ENCODE measurements at places on chromosomes 1 and 21. TPM values are rescaled to one million over a fixed set of nuclear protein-coding genes. Genes with fewer than 3 reads are reported as not detected.

SPRR2A gene
- total RNA-seq = not detected

ALPL gene
- 10.5 TPM for total RNA-seq

MOV10 gene
- 17.0 TPM for total RNA-seq

ARHGAP30 gene
- total RNA-seq = 2.1 TPM

LCE1C gene
- total RNA-seq = not detected

VPS26C gene
- 40.4 TPM for total RNA-seq

KIRREL1 gene
- 29.0 TPM for total RNA-seq

RBM8A gene
- 150 TPM for total RNA-seq

TMEM269 gene
- total RNA-seq = 0.11 TPM

FCGR3A gene
- total RNA-seq = 5.6 TPM

CLIC6 gene
- 19.0 TPM for total RNA-seq

CRYBG2 gene
- total RNA-seq = 0.30 TPM

SLC9C2 gene
- total RNA-seq = 0.79 TPM

PDPN gene
- total RNA-seq = 28.9 TPM

AADACL3 gene
- not detected for total RNA-seq

UBL4B gene
- total RNA-seq = not detected

LELP1 gene
- total RNA-seq = not detected

RAB3GAP2 gene
- 34.2 TPM for total RNA-seq

DNA sequence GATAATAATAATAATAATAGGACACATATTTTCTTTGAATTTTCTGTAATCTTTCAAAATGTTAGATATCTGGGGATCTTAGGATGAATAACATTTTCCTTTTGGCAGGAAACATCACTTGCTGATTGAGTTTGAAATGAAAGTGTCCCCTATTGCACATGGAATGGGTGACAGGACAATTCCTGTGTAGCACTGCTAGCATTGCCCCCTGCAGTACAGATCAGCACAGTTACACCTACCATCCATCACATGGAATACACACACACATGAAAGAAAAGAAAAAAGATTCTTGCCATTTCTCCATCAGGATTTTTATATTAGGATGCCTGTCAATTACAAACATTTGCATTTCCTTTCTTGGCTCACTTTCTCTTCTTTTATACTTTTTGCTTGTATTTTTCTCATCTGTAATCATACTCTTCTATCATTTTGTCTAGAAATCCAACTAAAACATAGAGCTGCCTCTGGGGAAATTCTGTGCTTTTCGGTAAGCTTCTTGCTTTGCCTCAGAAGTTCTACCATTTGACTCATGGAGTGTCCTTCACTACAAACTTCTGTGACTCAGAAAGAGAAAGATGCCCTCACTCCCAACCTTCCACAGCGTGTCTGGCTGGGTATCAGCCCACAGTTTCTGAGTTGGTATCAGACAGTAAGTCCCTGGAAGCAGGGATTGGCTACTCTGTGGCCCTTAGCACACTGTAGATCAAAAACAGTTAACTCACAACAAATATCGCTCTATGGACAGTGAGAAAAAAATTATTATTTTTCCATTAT is 641.2 kb downstream of the PTPRC start:
- DNase-seq = no peak

GRCh38 chr21:32114419-32115035 is 164.3 kb downstream of the MIS18A start:
- no peak for DNase-seq

- DNase-seq = no peak
Measured at GRCh38 chr1:111503585-111504060, at the start of the genes ADORA3 and TMIGD3. Gene ADORA3 (minus strand): TSS chr1:111503633. CDS start chr1:111503354, 279 bp downstream. Gene TMIGD3 (minus strand): TSS chr1:111503633. CDS start chr1:111503354, 279 bp downstream.

DNA sequence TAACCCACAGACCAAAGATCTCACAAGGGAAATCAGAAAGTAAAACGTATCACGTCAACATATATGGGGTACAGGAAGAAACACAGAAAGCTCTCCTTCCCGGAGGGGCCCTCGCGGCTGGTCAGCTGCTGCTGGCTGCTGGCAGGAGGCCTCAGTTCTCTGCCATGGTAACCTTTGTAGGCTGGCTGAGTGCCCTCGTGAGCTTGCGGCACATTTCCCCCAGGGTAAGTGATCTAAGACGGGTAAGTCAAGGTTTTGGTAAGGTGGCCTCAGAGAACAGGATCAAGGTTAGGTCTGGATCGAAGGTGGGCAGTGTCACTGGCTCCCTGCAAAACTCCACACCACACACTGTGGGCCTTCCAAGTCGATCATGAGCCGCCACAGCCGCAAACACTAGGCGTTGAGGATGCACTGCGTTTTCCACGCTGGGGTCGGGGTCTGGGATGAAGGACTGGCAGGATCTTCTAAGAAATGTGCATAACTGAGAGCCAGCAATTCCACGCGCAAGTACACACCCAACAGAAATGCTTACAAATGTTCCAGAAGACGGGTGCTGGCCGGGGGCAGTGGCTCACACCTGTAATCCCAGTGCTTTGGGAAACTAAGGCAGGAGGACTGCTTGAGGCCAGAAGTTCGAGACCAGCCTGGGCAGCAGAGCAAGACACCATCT is 33.9 kb downstream of the WDR4 start:
- DNase-seq = no peak

DNA sequence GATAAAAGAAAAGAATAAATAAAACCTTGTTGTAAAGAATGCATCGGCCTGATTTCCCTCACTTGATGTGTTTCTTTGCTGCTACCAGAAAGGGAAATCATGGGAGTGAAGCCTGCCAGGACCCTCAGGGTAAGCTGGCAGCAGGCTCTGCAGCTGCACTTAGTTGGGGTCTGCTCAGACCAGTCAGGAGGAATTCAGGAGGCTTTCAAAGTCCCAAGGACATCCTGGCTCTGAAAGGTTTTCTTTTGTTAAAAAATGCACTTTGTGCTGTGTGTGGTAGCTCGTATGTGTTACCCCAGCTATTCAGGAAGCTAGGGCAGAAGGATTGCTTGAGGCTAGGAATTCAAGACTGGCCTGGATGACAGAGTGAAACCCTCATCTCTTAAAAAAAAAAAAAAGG is 254.8 kb downstream of the ZNF648 start:
- peak; percentile 63 for DNase-seq

GRCh38 chr1:21175670-21176581 is 771 bp downstream of the EIF4G3 start:
- DNase-seq = no peak

GRCh38 chr1:29650476-29650875 is 414.2 kb downstream of the PTPRU start:
- DNase-seq = no peak

- DNase-seq = no peak
Measured at GRCh38 chr21:27808923-27809322, 842.0 kb upstream of the ADAMTS5 start.

DNA sequence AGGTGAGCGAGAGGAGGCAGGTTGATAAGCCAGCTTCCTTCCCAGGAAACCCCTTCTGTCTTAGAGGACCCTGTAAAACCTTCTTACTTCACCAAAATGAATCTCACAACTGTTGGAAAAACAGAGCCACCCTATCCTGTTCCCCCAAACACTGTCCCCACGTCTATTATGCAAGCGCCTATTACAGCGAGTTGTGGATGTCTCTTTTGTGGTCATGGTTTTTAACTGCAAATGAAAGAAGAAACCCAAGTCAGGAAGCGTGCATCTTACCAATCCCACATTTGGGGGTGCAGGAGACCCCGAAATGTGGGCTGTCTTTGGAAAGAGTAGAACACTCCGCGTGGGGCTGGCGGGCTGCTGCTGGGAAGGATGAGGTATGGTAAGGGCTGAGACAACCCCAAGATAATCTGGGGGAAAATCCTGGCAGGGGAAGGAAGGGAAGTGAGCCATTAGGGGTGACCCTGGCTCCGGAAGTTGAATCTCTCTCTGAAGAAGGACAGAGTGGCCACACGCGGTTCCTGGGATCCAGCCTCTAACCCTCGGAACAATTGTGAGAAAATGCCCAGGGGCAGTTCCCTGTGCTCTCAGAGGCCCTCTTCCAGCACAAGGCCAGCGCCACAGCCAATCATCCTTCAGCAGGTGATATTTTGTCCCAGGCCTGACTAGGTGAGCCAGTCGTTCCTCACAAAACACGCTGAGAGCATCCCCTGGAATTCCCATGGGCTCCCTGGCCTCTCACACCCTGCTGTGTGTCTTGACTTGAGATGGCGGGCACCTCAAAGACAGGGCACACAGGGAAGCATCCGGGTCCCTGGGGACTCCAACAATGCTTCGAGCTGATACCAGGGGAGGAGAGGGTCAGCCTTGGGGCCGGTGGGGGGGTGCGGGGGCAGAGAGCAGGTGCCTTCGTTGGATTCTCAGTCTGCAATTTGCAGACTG is 168.5 kb upstream of the IRF2BP2 start:
- no peak for DNase-seq

DNA sequence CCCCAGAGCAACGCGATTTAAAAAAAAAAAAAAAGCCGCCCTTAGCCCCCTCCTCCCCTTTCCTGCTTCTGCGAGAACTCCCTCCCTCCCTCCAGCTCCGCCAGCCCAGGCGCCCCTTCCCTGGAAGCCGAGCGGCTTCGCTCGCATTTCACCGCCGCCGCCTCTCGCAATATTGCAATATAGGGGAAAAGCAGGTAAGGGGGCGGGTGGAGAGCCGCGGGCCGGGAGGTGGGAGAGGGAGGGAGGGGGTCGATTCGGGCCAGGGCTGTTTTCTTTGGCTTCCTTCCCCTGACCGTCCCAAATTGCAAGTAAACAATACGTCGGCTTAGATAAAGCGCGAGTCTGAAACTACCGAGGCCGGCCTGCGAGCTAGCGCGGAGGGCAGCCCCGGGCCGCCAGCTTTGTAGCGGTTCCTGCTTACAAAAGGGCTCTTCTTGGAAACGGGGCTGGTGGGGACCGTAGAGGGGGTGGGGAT is 408 bp downstream of the LMO4 start:
- no peak for DNase-seq

DNA sequence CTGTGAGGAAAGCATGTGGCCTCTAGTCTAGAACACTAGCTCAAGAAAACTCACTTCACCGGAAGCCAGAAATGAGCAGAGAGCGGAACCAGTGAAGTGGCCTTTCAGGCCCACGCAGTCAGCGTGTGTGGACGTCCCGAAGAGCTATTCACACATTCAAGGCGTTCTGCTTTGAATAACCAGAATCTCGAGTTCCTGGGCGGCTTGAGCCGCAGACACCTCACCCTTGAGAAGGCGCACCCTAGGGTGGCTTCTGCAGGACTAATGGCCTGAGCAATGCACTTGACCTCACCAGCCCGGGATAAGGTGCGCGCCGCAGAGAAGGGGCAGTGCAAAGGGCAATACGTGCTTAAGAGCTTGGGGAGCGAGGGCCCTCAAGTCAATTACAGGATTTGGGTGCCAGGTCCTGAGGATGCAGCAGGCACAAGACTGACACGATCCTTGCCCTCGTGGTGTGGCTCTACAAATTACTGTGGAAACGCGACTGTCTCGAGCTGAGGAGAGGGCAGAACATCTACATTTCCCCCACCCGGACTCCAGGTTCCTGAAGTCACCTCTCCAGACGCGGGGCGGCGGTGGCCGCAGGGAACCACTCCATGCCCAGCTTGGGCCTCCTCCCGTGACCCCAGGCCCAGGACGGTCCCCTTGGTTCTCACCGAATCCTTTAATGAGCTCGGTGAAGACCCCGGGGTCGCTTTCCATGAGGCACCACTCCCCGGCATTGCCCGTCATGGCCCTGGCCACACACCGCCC is 455 bp downstream of the UCHL5 start:
- peak; percentile 43 for DNase-seq

DNA sequence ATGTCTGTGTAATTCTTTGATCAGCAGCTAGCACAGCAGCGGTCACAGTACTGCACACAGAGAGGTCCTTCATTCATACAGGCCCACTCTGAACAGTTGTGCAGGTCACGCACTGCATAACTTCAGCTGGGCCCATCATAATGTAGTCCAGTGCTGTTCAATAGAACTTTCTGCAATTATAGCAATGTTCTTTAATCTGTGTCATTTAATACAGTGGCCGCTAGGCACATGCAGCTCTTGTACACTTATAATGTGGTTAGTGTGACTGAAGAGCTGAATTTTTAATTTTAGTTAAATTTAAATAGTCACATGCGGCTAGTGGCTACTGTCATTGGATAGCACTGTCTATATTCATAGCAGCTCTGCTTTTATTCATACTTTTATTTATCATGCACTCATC is 48.7 kb upstream of the NFASC start:
- DNase-seq = no peak

- DNase-seq = no peak
Measured at GRCh38 chr1:207069858-207070506, 16.9 kb downstream of the PFKFB2 start.

DNA sequence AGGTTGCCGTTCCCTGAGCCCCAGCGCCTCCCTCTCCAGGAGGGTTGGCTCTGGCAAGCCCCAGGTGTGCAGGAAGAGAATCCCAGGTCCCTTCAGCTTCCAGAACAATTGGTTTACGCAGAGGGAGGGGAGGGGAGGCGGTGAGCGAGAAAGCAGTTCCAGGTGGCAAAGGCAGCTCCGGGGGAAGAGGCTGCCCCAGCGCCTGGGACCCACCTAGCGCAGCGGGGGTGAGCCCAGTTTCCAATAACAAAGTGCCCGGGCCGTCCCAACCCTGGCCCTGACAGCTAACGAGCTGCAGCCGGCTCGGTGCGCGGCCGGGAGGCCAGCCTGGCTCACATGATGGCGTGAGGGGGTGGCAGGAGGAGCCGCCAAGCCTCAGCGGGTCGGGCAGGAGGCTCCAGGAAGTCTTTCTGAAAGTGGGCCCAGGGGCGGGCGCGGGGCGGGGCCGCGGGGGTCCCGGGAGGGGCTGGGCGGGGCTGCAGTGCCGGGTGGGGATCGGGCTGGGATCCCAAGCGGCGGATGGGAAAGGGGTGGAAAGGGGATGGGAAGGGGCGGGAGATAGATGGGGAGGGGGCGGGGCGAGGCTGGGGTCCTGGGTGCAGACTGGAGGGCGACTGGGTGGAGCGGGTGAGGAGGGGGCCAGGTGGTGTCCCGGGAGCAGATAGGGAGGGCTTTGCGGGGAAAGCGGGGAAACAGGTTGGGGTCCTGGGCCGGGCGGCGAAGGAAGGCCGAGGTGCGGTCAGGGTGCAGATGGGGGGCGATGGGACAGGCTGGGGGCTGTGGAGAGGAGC is 22.8 kb downstream of the DHRS3 start:
- no peak for DNase-seq

DNA sequence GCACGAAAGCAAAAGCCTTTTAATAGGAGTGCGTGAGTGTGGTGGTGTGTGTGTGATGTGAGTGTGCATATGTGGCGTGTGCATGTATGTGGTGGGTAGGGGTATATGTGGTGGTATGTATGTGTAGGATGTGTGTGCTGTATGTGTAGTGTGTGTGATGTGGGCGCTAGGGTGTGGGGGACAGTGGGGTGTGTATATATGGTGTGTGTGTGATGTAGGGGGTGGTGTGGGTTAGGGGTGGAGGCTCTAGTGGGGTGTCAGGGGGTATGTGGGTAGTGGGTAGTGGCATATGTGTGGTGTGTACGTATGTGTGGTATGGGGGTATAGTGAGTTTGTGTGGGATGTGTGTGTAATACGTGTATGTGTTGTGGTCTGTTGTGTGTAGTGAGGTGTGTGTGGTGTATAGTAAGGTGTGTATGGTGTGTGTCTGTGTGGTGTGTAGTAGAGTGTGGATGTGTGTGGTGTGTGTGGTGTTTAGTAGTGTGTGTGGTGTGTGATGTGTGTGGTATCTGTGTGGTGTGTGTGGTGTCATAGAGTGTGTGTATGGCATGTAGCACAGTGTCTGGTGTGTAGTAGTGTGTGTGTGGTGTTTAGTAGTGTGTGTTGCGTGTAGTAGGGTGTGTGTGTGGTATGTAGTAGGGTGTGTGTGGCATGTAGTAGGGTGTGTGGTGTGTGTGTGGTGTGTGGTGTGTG is 86.0 kb downstream of the SYT2 start:
- DNase-seq = no peak

All from spinal cord (tissue), 10 donors.